T-helper 9 cell (primary cell): ENCODE measurements at places on chromosomes 11 and 22.

DNA sequence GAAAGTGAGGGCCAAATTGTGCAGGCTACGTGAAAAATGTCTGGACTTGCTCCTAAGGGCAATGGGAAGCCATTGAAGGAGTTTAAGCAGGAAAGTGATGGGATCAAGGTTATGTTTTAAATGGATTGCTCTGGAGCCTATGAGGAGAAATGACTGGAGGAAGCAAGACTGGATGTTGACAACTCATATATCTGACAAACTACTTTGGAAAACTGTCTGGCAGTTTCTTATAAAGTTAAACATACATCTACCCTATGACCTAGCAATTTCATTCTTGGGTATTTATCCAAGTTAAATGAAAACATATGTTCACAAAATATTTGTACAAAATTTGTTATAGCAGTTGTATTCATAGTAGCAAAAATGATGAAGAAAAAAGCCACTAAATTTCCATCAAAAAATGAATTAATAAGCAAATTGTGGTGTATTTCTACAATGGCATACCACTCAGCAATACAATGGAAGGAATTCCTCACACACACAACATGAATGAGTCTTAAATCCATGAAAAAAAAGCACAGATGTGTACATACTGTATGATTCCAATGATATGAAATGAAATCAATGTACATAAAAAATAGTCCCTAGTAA lies 24.1 kb downstream of the FZD4 start:
- DNase-seq = no peak

DNA sequence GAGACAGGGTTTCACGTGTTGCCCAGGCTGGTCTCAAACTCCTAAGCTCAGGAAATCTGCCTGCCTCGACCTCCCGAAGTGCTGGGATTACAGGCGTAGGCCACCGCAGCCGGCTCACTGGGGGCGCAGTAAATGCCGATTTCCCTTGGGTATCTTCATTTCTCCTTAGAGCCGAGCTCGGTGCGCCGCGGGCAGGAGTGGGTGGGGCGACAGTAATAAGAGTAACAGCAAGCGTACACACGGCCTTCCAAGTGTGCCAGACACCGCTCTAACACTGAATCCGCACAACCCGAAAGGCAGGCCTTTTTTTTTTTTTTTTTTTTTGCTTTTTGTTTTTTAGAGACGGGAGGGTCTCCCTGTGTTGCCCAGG lies 500 bp upstream of the ADSL start:
- DNase-seq = peak; percentile 48

DNA sequence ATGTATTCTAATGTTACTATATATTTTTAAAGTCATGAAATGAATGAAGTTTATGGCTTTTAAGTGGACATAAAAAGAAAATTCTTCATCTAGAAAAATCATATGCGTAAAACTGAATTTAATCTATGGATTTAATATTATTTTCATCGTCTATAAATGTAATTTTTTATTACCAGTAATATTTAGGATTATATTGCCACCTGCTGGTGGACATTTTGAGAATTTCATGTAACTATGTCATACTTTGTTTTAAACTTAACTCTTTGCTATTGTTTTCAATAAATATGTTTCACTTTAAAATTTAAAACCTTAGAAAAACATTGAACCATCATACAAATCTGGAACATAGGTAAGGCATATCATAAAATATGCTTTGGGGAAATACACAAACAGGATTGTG lies 66.5 kb upstream of the CEP126 start:
- DNase-seq = no peak

GRCh38 chr11:35003658-35004057 lies 87.2 kb downstream of the PDHX start:
- no peak for DNase-seq

DNA sequence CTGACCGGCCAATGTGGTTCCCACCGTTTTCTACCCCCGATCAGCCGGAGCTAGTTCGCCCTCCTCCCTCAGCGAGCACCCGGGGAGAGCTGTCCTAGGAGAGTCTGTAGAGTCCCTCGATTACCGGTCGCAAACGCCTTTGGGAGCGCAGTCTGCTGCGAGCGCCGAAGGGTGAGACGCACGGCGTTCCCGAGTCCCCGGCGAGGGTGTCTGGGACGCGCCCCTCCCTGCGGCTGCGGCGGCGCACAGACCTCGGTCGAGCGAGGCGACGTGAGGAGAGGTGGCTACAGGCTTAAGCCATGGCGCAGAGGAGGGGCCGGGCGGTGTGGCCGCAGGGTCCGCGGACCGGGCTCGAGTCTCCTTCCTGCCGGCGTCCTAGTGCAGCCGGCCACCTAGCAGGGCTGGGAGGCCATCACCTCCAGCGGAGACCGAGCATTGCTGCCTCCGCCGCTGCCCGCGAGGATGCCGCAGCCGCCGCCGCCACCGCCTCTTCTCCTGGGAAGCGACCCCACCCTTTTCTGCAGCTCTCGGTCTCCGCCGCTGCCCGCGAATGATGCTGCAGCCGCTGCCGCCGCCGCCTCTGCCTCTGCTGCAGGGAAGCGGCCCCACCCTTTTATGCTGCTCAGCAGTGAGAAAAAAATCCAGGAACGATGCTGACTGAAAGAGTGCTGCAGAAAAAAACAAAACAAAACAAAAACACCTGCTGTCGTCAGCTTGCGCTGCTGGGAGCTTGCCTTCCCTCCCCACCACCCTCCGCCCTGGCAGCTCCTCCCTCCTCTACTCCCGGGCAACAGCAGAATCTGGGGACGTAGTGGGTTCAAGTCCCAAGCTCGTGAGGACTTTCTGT lies at the start of gene MAP6:
Gene MAP6 (minus strand): TSS at position 588 of the 847 bp plus-strand sequence. CDS start 669 bp downstream, outside the sequence.
- no peak for DNase-seq

DNA sequence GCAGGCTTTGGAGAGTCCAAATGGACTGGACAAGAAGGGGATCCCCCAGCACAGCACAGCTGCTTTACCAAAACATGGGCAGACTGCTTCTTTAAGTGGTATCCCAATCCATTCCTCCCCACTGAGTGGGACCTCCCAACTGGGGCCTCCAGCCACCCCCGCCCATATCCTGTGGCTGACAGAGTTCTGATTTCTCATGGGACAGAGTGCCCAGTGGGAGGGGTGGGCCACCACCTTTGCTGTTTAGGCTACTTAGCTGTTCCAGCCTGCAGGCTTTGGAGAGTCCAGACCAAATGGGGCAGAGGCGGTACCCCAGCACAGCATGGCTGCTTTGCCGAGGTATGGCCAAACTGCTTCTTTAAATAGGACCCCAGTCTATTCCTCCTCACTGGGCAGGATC lies 26.9 kb upstream of the DEUP1 start:
- no peak for DNase-seq

- peak; percentile 61 for DNase-seq
These were observed 2.4 kb downstream of the C11orf96 start for GRCh38 chr11:43944761-43945311.

DNA sequence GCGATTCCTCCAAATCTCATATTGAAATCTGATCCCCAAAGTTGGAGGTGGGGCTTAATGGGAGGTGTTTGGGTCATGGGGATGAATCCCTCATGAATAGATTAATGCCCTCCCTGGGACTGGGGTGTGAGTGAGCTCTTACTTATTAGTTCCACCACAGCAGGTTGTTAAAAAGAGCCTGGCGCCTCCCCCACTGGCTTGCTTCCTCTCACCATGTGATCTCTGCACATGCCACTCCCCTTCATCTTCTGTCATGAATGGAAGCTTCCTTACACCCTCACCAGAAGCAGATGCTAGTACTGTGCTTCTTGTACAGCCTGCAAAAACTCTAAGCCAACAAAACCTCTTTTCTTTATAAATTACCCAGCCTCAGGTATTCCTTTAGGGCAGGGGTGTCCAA lies 8.8 kb downstream of the RRAS2 start:
- no peak for DNase-seq

GRCh38 chr11:15720460-15720859 lies 605.7 kb downstream of the INSC start:
- no peak for DNase-seq
